CD4-positive, alpha-beta T cell treated with Interleukin-2 at 100 ng/mL for 4 hours (primary cell): ENCODE measurements at places on chromosomes 3 and 15.

GRCh38 chr3:115272036-115272824 lies 125.1 kb upstream of the ZBTB20 start:
- DNase-seq = no peak

DNA sequence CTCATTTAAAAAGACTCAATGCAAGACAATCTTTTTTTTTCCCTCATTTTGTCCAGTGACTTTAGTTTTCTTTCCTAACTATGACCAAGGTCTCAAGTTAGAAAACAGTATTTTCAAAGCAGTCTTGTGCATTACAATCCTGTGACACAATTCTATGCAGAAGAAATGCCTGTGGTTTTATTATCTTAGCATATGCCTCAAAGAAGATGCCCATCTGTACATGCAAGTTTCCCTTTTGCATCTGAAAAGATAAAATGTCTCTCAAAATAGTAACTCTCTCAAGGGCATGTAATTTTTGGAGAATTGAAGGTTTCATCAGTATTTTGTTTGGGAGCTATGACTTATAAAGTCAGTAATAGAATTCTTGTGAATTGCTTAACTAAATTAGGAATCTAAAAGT lies 292.0 kb upstream of the SUCLG2 start:
- DNase-seq = no peak

- no peak for DNase-seq
Measured at GRCh38 chr3:77524463-77524862, 484.6 kb downstream of the ROBO2 start.

GRCh38 chr3:140736863-140737460 lies 59.1 kb downstream of the TRIM42 start:
- DNase-seq = no peak

GRCh38 chr3:140972833-140973232 lies 31.2 kb downstream of the SLC25A36 start:
- peak; percentile 18 for DNase-seq

DNA sequence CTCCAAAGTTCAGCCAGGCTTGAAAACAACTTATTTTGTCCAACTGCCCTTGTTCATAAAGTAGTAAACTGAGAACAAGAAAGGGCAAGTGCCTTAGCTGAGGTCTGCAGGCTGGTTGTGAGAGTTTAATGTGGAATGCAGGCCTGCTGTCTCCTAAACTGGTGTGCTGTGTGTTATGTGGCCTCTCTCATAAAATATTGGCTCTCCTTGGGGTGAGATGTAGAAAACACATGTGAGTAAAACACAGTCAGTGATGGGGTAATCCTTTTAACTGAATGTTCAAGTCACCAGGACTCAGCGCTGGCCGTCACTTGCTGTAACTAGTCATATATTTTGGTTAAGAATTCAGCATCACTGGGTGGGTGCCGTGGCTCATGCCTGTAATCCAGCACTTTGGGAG lies 7.1 kb upstream of the ST6GAL1 start:
- no peak for DNase-seq

DNA sequence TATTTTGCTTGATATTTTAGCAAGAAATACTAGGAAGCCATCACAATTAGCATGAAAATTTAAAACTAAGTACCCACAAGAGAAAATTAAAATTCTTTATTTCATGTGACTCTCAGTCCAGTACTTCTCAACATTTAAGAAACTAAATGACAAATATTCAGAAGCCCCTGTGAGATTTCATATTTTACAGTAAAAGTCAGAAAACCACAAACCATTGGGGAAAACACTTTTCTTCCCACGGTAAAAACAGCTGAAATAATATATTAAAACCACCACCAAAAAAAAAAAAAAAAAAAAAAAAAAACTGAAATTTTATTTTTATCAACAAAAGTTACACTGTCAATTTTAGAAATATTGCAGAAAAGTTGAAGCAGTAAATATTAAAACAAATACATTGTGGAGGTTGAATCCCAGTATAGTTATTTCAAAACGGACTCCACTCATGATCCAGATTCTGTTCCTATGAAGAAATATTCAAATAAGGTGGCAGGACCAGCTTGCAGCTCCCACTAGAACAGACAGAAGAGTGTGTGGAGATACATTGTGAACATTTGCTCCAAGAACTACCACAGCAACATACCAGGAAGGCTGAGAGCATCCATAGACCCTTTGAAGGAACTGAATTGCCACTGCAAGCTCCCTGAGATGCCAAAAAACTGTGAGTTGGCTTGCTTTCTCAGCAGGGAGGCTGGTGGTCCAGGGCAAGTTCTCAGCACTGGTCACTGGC lies 308.2 kb downstream of the CTNNB1 start:
- DNase-seq = no peak

DNA sequence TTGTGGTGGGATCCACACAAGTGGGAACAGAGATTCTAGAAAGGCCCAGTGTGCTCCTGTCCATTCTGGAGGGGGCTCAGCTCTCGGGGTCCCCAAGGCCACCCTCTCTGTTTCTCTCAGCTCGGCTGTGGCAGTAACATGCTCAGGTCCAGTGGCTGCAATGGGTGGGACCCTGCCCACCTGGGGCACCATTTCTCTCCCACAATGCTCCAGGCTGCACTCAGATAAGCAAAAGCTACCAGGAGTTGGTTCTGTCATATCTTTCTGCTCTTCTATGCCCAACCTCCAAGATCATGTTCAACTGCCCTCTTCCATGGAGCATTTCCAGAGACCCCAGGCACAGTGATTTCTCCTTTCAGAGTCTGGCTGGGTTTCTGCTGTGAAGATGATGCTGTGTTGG lies 40.8 kb downstream of the ITGA11 start:
- no peak for DNase-seq

- DNase-seq = peak; percentile 10
Measured at GRCh38 chr3:153289334-153289808, 127.3 kb downstream of the RAP2B start.
